Activated CD4-positive, CD25-positive, alpha-beta regulatory T cell treated with anti-CD3 and anti-CD28 coated beads, Interleukin-2, amount 50 U/mL, for 24 hours (primary cell): ENCODE measurements at places on chromosomes 2 and 18.

- no peak for ATAC-seq
These were observed 167.0 kb upstream of the HAAO start for GRCh38 chr2:42959234-42960001.

- no peak for ATAC-seq
These were observed 47.7 kb downstream of the SLC9A2 start for GRCh38 chr2:102667072-102667471.

DNA sequence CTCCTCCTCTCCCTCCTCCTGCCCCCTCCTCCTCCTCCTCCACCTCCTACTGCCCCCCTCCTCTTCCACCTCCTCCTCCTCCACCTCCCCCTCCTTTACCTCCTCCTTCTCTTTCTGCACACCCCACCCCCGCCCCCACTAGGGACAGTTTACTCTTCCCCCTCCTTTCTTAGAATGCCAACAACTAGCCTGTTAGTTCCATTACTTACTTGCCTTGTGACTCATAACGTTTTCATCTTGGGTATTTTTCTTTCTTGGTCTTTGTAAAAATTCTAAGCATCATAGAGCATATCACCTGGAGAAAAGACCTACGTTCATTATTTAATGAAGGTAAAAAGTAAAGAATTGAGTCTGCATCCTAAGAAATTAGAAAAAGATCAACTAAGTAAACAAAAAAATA lies 165.3 kb downstream of the NEDD4L start:
- no peak for ATAC-seq

DNA sequence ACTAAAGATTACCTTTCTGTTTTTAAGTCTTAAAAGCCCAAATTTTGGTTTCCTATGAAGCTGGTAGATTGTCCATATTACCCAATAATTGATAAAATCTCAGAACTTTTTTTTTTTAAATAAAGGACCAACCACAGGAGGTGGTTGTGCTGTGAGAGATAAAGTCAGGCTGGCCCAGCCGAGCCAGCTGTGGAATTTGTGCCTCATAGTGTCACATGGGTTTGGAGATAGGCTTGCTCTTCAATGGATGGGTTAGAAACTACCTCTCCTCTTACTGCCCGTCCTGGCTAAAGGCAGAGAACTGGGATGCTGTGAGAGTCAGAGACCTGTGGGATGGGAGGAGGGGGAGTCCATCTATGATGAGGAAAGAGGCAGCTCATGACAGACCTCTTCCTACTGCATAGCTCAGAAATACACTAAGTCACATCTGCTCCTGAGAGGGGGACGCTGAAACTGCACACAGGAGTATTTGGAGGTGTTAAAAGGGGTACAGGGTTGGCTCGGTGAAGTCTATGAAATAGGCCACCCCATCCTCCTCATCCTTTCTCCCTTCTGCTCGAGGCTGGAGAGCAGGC lies 99.7 kb upstream of the MGAT4A start:
- ATAC-seq, result no peak

GRCh38 chr2:16649353-16650286 lies 16.0 kb downstream of the CYRIA start:
- peak; percentile 25 for ATAC-seq

DNA sequence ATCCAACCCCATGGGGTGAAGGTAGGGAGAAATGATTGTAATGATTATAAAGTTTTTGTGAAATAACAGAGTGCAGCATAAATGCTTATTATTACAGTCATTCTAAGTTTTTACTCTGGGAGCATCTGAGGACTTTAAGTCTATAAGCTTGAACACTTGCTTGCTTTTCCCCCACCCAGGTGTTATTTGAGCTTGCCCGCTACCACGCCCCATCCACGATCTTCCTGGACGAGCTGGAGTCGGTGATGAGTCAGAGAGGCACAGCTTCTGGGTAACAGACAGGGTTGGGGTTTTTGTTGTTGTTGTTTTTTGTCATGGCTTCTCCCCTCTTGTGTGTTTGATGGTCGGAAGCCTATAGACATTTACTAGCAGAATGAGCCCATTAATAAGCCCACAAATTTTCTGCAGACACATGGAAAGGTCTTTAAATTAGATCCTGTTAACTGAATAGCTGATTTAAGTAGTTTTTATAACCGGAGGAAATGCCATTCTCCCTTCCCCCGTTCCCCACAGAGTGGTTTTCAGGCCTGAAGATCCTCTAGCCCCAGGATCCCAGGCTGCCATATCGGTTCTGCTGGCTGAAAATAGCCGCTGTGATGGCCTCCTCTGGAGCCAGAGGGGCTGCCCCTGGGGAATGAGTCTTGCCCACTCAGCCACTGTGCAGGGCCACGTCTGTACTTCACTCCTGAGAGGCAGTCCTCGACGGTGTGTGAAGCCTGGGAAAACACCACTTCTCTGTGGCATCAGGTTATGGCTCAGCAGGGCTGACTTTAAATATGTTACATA lies 39.9 kb upstream of the ELOA2 start:
- ATAC-seq, result no peak

- no peak for ATAC-seq
These were observed 217.0 kb upstream of the PIEZO2 start for GRCh38 chr18:11366410-11366809.

DNA sequence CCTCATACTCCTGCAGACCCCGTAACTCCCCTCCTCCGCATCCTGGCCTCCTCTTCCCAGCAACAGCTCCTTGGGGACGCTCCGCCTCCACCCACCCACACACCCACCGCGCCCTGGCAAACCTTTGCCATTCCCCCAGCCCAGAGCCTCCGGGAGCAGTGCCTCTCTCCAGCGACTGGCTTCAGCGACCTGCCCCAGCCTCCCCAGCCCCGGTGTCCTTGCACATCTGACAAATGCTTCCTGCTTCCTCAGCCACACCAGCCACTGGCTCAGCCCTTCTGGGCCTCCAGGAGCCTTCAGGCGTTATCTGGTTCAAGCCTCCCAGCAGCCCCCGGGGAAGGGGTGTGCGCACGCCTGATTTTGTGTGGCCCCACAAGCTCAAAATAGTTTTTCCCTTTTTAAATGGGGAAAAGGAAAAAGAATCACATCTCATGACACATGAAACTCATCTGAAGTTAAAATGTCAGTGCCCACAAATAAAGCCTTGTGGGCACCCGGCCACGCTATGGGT lies 14.2 kb downstream of the ESPNL start:
- ATAC-seq, result no peak

DNA sequence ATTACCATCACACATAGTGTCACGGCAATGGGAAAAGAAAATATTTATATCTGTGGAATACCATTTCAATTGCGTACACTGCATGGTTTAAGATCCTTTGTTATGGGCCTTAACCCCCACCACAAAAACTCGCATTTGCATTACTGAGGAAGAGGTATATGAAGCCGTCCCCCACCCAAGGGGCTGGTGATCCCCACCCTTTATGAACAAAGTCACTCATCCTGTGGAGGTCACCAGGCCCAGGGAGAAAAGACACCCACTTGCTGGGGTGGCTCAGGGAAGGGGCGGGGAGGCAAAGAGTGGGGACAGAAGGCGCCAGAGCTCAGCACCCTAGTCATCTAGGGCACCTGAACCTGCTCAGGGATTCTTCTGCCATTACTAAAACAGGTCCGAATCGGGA lies 133.8 kb downstream of the ZNF516 start:
- no peak for ATAC-seq

DNA sequence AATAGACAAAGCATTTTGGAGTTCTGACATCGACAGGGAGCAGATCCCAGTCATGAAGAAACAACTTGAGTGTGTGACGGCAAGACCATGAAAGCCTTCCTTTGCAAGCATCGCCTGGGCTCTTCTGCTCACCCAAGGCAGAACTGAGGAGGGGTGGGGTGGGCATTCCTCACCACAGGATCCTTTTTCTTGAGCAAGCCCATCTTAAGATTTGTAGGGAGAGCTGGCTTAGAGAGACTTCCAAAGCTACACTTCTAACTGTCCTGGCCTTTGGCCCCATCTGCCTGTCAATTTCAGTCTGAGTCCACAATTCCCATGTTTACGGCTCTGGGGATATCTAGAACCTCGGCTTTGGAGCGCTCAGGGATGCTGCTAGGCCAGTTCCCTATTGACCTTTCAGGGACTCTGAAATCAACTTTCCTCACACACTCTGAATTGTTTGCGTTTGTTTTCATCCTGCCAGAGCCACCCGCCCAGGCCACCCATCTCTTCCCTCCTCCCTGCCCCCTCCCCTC lies 3.7 kb downstream of the KLHL14 start:
- no peak for ATAC-seq

DNA sequence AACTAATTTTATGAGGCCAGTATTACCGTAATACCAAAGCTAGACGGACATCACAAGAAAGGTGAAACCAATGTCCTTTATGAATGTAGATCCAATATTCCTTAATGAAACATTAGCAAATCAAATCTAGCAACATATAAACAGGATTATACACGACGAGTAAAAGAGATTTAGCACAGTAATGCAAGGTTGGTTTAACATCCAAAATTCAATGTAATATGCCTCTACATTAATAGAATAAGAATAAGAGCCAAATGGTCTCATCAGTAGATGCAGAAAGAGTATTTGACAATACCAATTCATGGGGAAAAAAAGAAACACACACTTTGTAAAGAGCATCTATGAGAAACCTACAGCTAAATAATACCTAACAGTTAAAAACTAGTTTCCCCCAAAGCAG lies 99.5 kb downstream of the TMEM163 start:
- ATAC-seq, result no peak

- ATAC-seq, result no peak
These were observed 44.3 kb upstream of the TNFRSF11A start for GRCh38 chr18:62280786-62281185.

- no peak for ATAC-seq
These were observed 10.5 kb downstream of the CROCC2 start for GRCh38 chr2:240916571-240917008.

DNA sequence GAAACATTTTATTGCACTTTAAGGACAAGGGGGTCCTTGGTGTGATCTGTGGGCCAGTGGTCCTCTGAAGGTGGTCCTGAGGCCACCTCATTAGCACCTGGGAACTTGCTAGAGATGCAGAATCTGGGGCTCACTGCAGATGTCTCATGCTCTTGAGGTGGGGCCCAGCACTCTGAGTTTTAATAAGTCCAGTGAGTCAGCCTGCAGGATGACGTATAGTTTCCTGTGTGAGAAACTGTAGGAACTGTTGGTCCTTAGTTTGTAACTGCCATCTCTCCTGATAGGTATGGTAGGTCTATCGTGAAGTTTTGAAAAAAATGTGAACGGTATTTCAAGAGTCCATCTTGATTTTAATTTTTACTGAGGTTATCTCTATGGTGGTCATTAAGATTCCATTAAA lies 2.8 kb downstream of the TRPM8 start:
- peak; percentile 68 for ATAC-seq

- ATAC-seq, result no peak
These were observed 19.6 kb downstream of the HNRNPA3 start for GRCh38 chr2:177232098-177232704.

GRCh38 chr2:111053266-111053665 lies 67.4 kb upstream of the BCL2L11 start:
- ATAC-seq, result no peak

GRCh38 chr18:41887100-41887499 lies 67.9 kb upstream of the PIK3C3 start:
- no peak for ATAC-seq

GRCh38 chr18:10487154-10487553 lies 32.7 kb downstream of the APCDD1 start:
- no peak for ATAC-seq
